ENCODE measurements at places on chromosomes 2 and 18.

DNA sequence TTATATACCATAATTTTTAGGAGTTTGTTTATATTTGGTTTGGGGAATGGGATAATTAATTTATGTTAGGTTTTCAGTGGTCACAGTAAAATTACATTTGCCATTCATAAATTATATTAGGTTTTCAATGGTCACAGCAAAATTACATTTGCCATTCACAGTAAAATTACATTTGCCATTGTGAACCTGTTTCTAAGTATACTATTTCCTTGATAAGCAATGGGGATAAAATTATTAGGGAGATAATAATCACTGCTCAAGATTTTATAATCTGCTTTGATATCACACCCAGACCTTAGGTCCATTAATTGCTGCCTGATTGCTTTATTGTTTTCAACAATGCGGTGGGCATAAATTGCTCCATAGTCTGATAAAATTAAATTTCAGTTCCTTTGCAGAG, 124.6 kb downstream of the ASXL3 start:
- H3K27ac ChIP-seq: no peak overlapping the region
- H3K4me1 ChIP-seq: no peaks in the 10 kb centered on the region
- no peaks in the 10 kb centered on the region for H3K27me3 ChIP-seq
- H3K4me3 ChIP-seq: no peak overlapping the region

- H3K27me3 ChIP-seq: no peaks in the 10 kb centered on the region
- no peaks in the 10 kb centered on the region for H3K36me3 ChIP-seq
Measured at GRCh38 chr2:239836021-239836765, 188.9 kb downstream of the NDUFA10 start.

GRCh38 chr2:7061921-7062320, 144.7 kb downstream of the RNF144A start:
- no peaks in the 10 kb centered on the region for H3K4me1 ChIP-seq
- H3K36me3 ChIP-seq: no peaks in the 10 kb centered on the region
- no peak for DNase-seq
- no peak overlapping the region for H3K27ac ChIP-seq
- H3K27me3 ChIP-seq: no peaks in the 10 kb centered on the region

- H3K4me1 ChIP-seq: peaks cover 11% of the 10 kb centered on the region
- DNase-seq: no peak
- no peaks in the 10 kb centered on the region for H3K27me3 ChIP-seq
- peak overlapping the region; percentile 78 for H3K4me3 ChIP-seq
Measured at GRCh38 chr2:189673661-189674373, 653 bp upstream of the ANKAR start.

GRCh38 chr2:218422403-218423086, 3.6 kb downstream of the VIL1 start:
- H3K27ac ChIP-seq: no peak overlapping the region
- H3K36me3 ChIP-seq: no peaks in the 10 kb centered on the region
- no peak for DNase-seq
- no peak overlapping the region for H3K4me3 ChIP-seq
- H3K27me3 ChIP-seq: no peaks in the 10 kb centered on the region
- H3K4me1 ChIP-seq: peaks cover 4% of the 10 kb centered on the region

Measured in keratinocyte (primary cell).